GM19239 (cell line): ENCODE measurements at places on chromosomes 1 and 21.
A peak's percentile ranks its signal among the peaks of the same experiment; 100 is the strongest.

- DNase-seq = no peak
Observed at GRCh38 chr1:63010913-63011660, 227.2 kb downstream of the ATG4C start.

DNA sequence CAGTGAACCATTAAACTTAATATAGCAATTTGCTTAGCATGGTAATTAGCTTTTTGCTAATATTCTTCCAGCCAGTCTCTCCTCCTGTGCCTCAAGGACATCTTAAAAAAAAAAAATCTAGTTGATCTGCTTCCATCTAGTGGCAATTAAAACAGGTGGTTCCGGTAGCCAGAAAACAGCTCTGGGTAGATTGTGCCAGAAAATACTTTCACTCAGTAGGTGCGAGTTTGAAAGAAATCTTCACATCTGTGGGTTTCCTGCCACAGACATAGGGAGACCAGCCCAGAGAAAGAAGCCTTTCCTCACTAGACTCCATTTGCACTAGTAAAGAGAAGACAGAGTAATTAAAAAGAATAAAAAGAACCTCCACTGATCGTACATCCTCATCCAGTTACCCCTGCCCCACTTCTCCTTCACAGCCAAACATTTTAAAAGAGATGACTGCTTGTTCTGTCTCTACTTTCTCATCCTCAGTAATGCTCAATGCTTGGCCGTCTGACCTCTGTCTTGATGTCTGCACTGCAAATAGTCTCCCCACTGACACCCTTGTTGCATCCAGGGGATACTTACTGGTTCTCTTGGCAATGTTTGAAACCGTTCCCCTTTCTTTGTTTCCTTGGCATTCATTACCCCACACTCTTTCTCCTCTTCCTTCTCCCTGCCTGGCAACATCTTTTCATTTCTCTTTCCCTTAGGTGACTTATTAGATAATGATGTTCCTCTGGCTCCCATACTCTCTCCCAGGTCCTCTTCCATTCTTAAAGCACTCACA lies 16.9 kb downstream of the SELL start:
- no peak for DNase-seq

DNA sequence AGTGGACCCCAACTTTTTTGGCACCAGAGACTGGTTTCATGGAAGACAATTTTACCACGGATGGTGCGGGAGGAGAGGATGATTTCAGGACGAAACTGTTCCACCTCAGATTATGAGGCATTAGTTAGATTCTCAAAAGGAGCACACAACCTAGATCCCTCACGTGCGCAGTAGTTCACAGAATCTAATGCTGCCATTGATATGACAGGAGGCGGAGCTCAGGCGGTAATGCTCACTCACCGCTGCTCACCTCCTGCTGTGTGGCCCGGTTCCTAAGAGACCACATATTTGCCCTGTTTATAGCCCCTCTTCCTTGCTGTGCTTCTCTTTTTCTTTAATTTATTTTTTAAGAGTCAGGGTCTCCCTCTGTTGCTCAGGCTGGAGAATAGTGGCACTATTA lies 4.6 kb downstream of the NTRK1 start:
- no peak for DNase-seq

- no peak for DNase-seq
Observed at GRCh38 chr1:234779160-234779538, 169.2 kb upstream of the IRF2BP2 start.

DNA sequence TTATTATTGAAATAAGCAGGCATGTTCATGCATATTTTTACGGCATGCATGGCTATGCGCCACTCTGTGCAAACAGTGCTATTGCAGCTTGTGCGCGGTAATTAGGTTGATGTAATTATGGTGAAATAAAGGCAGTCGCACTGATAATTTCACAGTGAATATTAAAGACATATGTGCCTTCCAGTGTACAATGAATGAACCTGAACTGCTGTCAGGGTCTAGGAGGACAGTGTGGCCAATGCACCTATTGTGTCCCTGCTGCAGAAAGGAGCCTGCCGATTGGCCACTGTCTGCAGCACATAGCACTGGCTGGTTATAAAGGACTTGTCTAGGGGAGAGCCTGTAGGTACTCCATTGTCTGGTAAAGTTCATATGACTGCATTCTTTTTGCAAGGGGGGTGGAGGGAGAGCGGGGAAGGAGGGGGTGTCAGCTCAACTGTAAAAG lies 340.4 kb downstream of the USP25 start:
- DNase-seq = no peak

DNA sequence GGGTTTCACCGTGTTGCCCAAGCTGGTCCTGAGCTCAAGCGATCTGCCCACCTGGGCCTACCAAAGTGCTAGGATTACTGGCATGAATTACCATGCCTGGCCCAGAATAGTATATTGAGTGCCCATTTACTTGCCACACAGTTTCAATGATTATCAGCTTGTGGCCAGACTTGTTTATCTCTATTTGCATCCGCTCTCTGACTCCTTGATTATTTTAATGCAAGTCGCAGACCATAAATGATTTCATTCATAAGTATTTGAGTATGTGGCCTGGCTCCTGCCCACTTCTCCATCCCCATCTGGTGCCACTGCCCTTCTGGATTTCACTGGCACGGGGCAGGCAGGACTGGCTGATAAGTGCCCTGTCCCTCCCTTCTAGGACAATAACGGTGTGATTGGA lies 18.2 kb upstream of the TRNAU1AP start:
- no peak for DNase-seq

DNA sequence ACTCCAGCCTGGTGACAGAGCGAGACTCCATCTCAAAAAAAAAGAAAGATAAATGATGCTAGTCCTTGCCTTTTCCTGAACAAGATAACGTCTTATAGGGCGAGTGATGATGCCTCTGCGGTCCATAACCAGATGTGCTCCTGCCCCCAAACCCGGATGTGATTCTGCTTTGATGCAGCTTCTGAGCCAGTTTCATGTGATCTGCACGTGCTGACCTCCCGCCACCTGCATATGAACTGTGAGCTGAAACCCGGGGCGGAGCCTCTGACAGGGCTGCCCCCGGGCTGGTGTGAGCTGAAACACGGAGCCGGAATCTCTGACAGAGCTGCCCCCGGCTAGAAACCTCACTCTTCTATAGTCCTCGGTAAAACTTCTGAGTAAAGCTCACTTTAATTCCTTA lies 1.3 kb downstream of the KRTAP12-4 start:
- DNase-seq = no peak

DNA sequence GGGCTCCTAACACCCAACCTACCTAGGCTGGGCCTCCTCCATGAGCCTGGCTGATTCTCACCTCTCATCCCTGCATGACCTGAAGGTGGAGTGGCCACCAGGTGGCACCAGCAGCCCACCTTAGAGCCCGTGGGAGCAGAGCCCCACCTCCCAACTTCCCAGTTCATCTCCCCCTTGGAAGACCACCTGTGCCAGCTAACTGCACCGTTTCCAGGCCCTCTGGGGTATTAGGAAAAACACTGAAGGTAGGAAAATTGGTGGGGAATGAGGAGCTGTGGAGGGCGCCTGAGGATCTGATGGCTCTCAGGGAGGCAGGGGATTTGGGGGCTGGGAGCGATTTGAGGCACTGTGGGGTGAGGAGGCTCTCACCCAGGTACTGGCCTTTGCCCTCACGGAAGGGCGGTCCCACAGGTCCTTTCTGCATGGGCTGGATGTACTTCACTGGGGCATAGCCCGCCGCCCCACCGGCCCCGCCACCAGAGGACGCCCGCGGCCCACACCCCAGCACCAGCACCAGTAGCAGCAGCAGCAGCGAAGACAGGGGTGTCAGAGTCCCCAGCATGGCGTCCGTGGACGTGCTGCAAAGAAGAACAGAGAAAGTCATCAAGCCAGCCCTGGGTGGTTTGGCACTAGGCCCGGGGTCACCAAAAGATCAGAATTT lies 11.1 kb downstream of the ADPRS start:
- peak; percentile 90 for DNase-seq

GRCh38 chr1:29279951-29280391 lies 43.6 kb downstream of the PTPRU start:
- no peak for DNase-seq

- DNase-seq = no peak
Observed at GRCh38 chr1:116470671-116471070, 97.6 kb downstream of the ATP1A1 start.

GRCh38 chr1:24688621-24689195 lies 45.6 kb downstream of the SRRM1 start:
- DNase-seq = peak; percentile 76

GRCh38 chr1:56424744-56425493 lies 154.4 kb downstream of the PLPP3 start:
- DNase-seq = no peak

- no peak for DNase-seq
Observed at GRCh38 chr21:46308431-46308830, 15.2 kb downstream of the C21orf58 start.

- no peak for DNase-seq
Observed at GRCh38 chr1:237387144-237387505, 345.1 kb downstream of the RYR2 start.

DNA sequence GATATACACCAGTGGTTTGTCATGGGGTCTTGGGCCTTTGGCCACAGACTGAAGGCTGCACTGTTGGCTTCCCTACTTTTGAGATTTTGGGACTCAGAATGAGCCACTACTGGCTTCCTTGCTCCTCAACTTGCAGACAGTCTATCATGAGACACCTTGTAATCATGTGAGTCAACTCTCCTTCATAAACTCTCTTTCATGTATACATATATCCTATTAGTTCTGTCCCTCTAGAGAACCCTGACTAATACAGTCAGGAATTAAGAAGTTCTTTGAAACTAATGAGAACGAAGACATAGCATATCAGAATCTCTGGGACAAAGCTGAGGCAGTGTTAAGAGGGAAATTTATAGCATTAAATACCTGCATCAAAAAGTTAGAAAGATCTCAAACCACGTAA lies 110.8 kb downstream of the SLC5A9 start:
- DNase-seq = no peak

GRCh38 chr1:8122160-8122476 lies 96.0 kb upstream of the ERRFI1 start:
- DNase-seq = no peak

- no peak for DNase-seq
Observed at GRCh38 chr1:100580446-100580845, 42.5 kb downstream of the GPR88 start.

- DNase-seq = no peak
Observed at GRCh38 chr21:38973552-38973951, 167.8 kb downstream of the ETS2 start.

- DNase-seq = no peak
Observed at GRCh38 chr1:234528074-234528865, 49.3 kb upstream of the TARBP1 start.

- no peak for DNase-seq
Observed at GRCh38 chr1:67429011-67429527, 1.1 kb downstream of the SERBP1 start.

GRCh38 chr1:86712088-86712860 lies 7.9 kb downstream of the SH3GLB1 start:
- no peak for DNase-seq

GRCh38 chr1:115300087-115300876 lies 37.8 kb downstream of the NGF start:
- DNase-seq = no peak

DNA sequence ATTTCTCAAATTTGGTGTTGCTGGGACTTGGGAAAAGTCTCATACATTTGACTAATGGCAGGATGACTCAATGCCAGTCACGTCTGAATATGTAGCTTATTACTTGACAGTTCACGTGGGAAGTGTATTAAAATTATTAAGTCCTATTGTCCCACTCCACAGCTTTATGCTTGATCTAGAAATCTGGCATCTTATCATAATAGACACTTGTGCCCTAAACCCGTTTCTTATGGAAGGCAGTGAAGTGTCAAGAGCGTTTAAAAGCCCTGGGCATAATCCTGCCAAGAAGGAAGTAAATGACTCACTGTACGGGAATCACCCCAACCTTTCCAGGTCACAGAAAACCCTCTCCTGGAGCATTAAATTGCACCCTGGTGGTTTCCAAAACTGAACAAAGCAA lies 207.4 kb downstream of the APP start:
- no peak for DNase-seq

GRCh38 chr1:167898578-167899222 lies 15.2 kb downstream of the ADCY10 start:
- DNase-seq = no peak

DNA sequence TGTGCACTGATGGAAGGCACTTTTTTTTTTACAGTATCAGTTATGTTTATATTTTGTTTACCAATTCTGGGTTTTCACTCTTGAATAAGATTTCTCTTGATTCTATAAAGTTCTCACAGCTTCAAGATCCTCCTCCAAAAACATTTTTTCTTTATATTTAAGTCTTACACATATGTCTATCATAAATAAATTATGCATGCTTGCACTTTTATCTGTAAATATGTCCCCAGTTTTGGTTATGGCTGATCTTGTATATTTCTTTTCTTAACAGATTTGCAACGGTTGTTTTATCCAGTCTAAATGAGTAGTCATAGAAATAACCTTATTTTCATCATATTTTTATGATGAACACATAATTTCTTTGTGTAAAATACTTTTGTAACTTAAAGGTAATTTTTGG lies 1456.5 kb downstream of the MRPL39 start:
- DNase-seq = no peak
